ENCODE measurements at places on chromosomes 6 and 20.

DNA sequence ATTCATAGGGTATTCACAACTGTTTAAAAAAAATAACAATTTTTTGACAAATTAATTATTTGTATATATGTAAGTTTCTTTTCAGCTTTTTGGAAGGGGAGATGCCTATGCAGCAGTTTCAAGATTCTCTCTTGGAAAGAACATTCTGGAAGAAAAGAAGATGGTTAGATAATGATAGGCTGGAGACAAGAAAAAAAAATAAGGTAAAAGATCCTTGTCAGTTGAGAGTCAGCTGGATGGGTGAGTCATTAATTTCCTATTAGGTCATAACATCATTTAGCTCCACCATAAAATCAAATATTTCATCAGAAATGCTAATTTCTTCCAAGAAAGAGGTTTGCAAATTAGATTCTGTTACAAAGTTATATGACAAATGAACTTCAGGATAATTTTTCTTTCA, 880.4 kb downstream of the EPHA7 start:
- no peak for DNase-seq

DNA sequence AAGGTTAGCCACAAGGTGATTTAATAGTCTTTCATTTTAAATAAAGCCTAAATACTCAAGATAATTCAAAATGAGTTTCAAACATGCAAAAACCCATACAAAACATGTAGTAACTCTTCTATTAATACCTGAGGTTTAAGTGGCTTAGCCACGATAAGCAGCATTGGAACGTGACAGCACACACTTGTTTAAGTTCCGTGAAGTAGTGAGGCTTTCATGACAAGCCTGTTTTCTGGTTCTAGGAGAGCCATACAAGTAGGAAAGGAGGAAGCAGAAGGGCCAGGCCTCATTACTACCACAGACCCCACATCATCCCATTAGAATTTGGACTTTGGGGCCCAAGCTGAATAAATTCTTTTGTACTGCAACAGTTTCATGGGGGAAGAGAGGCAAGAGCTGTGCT, 54.3 kb upstream of the PRND start:
- DNase-seq: no peak

DNA sequence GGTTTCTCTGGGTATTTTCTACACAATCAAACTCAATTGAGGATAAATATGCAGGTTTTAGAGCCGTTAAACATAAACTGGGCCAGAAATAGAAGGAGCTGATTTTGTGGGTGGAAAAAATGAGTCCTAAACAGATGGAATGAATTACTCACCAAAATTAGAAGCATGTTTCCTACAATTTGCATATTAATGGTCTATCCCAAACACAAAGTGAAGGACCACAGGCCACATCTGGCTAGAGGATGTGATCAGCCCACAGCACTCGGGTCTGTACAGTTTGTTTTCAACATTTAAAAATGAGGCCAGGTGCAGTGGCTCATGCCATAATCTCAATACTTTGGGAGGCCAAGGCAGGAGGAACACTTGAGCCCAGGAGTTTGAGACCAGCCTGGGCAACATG, 296.3 kb downstream of the PREX1 start:
- no peak for DNase-seq

GRCh38 chr6:37913210-37913609, 93.7 kb downstream of the ZFAND3 start:
- DNase-seq: no peak

- DNase-seq: no peak
These were observed 11.2 kb downstream of the TP53INP2 start for GRCh38 chr20:34715384-34715783.

DNA sequence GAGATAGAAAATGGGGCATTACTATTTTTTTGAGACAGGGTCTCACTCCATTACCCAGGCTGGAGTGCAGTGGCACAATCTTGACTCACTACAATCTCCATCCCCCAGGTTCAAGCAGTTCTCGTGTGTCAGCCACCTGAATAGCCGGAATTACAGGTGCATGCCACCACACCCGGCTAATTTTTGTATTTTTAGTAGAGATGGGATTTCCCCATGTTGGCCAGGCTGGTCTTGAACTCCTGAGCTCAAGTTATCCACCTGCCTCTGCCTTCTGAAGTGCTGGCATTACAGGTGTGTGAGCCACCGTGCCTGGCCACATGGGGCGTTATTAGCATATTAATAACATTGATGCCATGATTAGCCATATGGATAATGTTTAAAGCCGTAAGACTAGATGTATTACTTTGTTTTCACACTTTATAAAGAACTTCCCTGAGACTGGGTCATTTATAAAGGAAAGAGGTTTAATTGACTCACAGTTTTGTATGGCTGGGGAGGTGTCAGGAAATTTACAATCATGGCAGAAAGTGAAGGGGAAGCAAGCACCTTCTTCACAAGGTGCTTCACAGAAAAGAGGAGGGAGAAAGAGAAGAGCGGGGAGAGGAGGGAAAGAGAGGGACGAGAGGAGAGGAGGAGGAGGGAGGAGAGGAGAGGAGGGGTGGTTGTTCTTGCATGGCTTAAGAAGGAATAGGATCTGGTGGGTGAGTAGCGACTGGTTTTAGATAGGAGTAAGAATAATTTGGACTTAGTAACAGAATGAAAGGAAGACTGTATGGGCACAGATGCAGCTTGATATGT, 51.9 kb downstream of the MYO6 start:
- no peak for DNase-seq

DNA sequence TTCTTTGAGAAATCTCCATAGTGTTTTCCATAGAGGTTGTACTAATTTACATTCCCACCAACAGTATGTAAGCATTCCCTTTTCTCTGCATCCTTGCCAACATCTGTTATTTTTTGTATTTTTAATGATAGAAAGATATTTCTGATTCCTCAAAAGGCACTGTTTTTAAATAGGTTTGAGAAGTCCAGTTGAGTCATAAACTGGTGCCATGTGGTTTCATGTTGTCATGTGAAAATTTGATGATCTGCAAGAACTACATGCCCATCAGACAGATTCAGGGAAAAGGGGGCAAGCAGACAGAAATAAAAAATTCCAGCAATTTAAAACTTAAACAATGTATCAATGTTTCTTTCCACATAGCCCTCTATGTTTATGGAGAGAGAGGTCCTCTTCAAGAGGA, 227.5 kb downstream of the KCNQ5 start:
- no peak for DNase-seq

- DNase-seq: no peak
These were observed 116.3 kb downstream of the FAXC start for GRCh38 chr6:99233219-99233618.

DNA sequence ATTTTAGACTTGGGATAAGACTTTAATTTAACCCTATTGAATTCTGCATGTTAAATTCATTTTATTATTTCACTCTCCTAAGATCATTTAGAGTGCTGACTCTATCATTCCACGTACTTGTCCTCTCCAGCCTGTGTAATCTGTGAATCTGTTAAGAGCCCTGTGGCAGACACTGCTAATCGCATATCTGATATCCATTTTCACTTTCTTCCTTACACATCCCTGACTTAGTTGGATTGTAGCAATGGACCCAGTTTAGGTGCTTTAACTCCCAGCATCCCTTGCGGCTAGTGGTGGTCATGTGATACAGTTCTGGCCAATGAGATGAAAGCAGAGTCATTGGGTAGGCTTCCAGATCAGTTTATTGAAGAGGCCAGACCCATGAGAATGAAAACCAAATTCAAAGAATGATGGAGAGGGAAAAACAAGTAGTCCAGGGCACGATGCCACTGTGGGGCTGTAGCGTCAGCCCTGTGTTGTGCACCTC, 57.2 kb upstream of the SOX4 start:
- DNase-seq: no peak

GRCh38 chr6:34709386-34709785, 12.8 kb upstream of the ILRUN start:
- DNase-seq: peak; percentile 87

DNA sequence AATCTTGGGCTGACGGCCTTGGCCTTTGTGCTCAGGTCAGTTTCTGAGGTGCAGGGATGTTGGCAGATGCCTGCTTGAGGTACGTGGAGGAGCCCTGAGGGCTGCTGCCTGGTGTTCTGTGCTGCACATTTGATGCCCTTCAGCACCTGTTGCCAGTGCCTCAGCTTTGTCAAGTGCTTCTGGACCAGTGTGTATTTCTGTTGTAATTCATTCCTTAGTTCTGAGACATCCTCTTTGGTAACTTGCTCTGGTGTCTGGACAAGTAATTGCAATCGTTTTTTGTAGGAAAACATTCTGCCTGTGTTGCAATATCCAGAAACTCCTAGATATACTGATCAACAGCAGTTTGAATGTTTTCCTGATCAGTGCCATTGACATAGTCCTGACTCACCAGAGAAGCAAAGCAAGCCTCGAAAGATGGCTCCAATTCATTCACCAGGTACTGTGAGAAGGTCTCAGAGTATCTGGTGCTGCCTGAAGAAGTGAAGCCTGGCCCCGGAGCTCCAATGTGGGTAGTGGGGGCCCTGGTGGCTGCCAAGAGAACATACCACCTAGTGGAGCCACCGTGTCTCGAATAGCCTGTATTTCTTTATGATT, 26.7 kb downstream of the ZNF337 start:
- DNase-seq: no peak

DNA sequence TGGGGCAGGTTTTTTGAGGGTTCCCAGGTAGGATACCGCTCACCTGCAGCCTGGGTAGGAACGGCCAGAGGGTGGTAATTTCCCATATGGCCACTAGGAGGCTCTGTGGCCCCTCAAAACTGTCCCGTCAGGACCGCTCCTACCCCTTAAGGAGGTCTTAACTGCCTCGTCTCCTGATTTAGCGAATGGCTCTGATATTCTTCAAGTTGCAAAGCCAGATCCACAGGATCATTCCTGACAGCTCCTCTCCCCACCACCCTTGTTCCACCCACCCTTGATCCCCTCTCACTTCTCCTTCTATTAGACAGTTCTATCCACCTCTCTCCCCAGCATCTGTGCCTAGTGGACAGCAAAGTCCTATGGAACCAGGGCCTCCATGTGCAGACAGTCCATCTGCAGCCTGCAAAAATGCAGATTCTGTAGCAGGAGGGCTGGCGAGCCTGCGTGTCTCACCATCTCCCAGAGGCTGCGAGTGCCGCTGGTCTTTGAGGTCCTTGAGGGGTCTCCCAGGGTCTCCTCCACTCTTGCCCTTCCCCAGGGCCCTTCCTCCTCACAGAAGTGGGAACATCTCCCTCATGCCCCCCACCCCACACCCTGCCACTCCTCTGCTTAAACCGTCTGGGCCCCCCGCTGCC, 34.3 kb upstream of the ZBP1 start:
- peak; percentile 73 for DNase-seq

DNA sequence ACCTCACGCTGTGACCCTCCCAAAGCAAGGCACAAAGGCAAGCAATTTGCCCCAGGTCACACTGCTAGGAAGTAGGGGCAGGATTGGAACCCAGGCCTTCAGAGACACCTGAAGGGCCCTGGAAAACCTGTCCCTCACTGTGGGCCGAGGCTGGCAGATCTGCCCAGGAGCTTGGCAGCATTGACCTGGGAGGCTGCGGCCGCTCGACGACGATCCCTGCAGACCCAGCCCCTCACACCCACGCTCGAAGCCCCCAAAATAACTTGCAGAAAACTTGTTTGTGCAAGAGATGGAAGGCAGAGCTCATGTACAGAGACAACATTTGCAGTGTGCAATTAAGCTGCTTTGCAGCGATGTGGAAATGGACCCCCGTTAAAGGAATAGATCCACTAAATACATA, 251.4 kb downstream of the TAF4 start:
- peak; percentile 8 for DNase-seq

DNA sequence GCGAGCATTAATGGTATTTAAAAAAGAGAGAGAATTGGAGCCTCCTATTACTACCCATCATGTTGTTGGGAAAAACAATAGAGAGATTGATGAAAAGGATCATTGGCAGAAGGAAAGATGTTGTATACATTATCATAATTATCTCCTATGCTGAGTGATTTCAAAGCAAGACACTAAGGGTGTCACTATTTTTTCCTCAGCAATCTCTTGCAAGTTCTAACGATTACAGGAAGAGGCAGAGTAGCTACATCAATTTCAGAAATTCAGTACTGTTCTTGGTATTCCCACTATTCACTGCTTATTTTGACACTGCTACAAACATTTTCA, 891.2 kb downstream of the C6orf118 start:
- DNase-seq: no peak

DNA sequence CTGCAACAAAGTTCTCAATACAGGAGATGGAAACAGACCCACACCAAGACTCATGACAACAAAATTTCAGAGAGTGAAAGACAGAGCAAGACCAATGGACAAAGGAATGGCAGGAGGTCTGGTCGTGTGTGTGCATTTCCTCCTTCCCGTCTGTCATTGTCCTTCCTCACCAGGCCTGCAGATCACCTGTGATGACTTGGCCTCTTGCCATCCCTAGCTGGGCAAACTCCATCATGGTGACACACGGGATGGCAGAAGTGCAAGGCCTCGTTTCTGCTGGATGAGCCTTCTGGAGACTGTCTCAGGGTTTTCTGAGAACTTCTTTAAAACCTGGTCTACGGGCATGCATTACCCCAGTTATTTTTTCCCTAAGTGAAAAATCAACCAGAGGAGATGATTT, 49.2 kb downstream of the RPP21 start:
- no peak for DNase-seq

DNA sequence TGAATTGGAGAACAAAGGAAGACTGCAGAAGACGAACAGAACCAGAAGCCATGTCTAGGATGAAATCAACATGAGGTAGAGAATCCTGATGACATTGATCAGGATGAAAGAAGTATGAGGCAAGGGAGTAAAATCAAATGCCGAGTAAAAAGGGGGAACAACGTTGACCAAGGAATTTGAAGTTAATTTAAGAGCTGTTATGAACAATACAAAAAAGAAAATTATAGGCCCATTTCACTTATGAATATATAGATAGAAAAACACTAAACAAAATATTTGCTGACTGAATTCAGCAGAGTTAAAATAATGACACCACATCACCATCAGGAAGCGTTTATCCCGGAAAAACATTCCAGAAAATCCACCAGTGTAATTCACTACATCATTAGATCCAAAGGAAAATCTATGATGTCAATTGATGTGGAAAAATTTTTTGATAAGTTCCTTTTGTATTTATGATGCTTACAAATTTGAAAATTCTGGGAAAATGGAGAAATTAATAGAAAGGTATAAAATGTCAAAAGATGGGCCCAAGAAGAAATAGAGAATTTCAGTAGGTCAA, 8.1 kb upstream of the CCN5 start:
- DNase-seq: no peak

GRCh38 chr6:28922004-28922820, 1.6 kb downstream of the TRIM27 start:
- no peak for DNase-seq

- no peak for DNase-seq
These were observed 193.0 kb downstream of the BMP7 start for GRCh38 chr20:57073402-57073801.

DNA sequence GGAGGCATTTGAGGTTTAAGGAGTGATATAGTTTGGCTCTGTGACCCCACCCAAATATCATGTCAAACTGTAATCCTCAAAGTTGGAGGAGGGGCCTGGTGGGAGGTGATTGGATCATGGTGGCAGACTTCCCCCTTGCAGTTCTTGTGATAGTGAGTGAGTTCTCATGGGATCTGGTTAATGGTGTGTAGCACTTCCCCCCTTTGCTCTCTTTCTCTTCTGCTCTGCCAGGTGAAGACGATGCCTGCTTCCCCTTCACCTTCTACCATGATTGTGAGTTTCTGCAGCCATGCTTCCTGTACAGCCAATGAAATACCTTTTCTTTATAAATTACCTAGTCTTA, 1.7 kb upstream of the HDDC2 start:
- no peak for DNase-seq
